Uterus (tissue), 4 donors: ENCODE measurements at places on chromosomes 7 and 10. TPM values are rescaled to one million over a fixed set of nuclear protein-coding genes. Genes with fewer than 3 reads are reported as not detected.
A peak's percentile ranks its signal among the peaks of the same experiment; 100 is the strongest.

DNA sequence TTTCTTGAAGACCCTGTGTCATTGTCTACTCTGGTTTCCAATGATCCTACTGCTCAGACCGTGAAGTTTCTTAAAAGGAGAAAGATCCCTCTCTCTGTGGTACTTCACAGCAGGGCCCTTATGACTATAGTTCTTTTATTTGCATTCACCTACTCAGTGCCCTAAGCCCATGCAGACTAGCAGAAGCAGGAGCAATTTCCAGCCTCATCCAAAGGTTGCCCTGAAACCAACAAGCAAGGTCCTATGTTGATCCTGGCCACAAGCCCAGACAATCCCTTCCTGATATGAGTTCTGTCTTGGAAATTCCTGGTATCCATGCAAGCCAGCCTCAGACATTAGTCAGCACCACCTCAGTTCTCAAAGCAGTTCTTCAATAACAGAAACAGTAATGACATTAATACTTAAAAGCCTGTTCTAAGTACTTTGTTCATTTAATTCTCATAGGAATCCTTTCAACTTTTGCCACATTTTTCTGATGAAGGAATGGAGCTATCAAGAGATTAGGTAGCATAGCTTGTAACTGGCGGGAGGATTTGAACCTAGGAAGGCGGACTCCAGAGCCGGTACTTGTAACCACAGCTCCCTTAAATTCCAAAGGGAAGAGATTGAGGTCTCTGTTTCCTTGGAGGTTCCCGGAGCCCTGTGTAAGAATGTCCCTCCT is 58.1 kb upstream of the ST8SIA6 start:
- no peaks in the 10 kb centered on the region for H3K4me1 ChIP-seq
- H3K27ac ChIP-seq: no peak overlapping the region
- H3K36me3 ChIP-seq: no peaks in the 10 kb centered on the region
- H3K4me3 ChIP-seq: no peak overlapping the region
- DNase-seq: peak; percentile 49

DNA sequence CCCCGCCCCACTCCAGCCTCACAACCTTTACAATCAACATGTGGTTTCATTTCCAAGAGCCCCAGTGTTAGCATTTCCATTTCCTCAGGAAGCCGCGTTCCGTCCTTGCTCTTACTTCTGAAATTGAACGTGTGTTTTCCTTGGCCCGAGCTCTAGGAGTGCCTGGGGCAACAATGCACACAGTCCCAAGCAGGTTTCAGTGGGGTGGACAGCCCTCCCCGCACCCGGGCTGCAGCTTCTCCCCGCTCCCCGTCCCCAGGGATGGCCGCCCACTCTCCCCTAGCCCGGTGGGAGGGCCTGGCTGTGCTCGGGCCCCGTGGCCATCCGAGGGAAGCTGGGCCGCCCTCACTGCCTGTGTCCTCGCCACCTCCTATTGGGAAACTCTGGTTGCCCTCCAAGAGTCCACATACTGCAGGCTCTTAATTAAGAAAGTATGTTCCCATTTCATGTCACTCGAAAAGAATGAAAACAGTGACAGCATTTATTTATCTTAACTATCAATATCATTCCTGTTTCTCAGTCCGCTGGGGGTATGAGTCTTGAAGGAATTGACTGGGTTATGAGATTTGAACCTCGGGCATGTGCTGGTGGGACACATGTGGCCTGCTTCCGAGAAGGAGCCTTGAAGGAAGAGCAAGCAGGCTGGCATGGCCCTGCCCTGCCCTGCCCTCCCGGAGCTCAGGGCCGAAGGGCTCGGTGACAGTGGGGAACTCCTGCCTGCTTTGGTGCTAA is 163.8 kb downstream of the GRK5 start:
- H3K27ac ChIP-seq: peak overlapping the region; percentile 68
- H3K36me3 ChIP-seq: no peaks in the 10 kb centered on the region
- H3K4me1 ChIP-seq: peaks cover 5% of the 10 kb centered on the region
- no peak for DNase-seq
- no peak overlapping the region for H3K4me3 ChIP-seq
- no peaks in the 10 kb centered on the region for H3K27me3 ChIP-seq

ARHGEF5 gene
- 5.6 TPM for total RNA-seq

DNA sequence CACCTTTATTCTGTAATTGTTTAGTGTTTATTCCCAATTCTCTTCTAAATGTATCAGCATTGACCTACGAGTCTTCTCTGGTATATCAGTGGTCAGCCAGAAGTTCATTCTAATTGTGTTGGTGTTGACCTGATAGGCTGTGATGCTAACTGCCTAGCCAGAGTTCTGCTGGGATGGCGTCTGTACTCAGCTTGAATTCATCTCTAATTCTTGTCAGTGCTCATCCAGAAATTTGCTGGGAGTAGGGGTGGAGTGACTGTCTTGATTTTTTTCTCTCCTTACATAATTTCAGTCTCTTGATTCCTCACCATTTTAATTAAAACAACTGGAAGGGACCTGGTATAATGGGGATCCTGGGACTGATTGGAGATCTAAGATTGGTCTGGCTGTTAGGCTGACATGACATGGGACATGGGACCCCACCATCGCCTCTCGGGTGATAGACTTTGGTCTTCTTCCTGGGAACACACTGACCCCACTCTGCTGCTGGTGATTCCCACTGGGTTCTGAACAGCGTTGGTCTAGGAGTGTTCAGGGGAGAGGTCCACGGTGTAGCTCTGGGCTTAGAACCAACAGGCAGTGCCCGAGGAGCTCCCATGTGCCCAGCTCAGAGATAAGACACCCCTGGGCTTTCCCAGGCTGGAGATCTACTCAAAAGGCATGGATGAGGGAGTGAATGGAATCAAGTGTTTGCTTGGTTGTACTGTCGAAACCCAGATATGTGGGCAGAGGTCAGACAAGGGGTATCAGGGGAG is 3.8 kb downstream of the NEURL1 start:
- H3K4me3 ChIP-seq: no peak overlapping the region
- no peak for DNase-seq
- H3K27ac ChIP-seq: peak overlapping the region; percentile 8
- peaks cover 5% of the 10 kb centered on the region for H3K4me1 ChIP-seq
- H3K36me3 ChIP-seq: no peaks in the 10 kb centered on the region

- no peaks in the 10 kb centered on the region for H3K27me3 ChIP-seq
- H3K4me1 ChIP-seq: no peaks in the 10 kb centered on the region
- H3K4me3 ChIP-seq: no peak overlapping the region
- no peak overlapping the region for H3K27ac ChIP-seq
- no peak for DNase-seq
These were observed 19.1 kb downstream of the CEP41 start for GRCh38 chr7:130421684-130422083.

DNA sequence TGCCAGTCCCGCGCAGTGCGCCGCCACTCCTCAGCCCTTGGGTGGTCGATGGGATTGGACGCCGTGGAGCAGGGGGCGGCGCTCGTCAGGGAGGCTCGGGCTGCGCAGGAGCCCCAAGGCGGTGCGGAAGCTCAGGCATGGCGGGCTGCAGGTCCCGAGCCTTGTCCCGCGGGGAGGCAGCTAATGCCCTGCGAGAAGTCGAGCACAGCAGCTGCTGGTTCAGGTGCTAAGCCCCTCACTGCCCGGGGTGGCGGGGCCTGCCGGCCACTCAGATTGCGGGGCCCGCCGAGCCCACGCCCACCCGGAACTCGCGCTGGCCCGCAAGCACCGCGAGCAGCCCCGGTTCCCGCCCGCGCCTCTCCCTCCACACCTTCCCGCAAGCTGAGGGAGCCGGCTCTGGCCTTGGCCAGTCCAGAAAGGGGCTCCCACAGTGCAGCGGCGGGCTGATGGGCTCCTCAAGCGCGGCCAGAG is 14.4 kb upstream of the WASL start:
- no peak overlapping the region for H3K27ac ChIP-seq
- H3K4me1 ChIP-seq: no peaks in the 10 kb centered on the region
- no peaks in the 10 kb centered on the region for H3K36me3 ChIP-seq
- no peak overlapping the region for H3K4me3 ChIP-seq
- H3K27me3 ChIP-seq: no peaks in the 10 kb centered on the region

DNA sequence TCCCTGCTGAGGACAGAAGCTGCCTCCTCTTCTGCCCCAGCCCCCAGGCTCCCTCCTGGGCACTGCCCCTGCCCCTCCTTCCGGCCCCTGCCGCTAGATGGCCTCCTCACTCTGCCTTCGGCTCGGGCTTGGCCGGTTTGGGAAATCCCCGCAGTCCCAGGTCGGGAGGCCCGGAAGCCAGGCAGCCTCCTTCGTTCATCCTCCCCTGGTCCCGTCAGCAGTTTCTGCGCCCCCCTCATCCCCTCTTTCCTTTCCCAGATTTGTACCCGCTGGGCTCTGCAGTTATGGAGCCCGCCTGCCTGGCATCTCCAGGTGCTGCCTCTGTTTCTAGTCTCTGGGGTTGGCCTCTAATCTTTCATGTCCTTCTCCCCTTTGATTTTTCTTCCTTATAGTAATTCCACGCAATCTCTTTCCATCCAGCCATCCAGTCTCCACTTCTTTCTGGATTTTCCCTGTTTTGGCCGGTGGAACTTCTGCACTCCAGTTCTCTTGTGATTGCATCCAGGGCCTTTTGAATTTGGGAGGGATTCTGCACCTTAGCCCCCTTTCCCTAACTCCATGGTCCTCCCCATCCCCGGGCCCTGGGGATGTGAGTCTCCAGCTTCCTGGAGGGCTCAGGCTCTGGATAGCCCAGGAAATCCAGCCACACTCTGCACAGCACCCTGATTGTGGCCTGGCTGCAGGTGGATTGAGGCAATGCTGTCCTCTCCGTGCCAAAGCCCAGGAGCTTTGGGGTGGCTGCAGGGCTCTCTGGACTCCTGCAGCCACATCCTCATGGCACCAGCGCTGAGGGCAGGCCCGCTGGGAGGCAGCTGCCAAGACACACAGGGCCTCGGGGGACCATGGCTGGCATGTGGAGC is 3.3 kb upstream of the SHH start:
- H3K27ac ChIP-seq: no peak overlapping the region
- H3K36me3 ChIP-seq: no peaks in the 10 kb centered on the region
- peaks cover 7% of the 10 kb centered on the region for H3K4me1 ChIP-seq
- no peaks in the 10 kb centered on the region for H3K27me3 ChIP-seq
- no peak for DNase-seq

- no peak for DNase-seq
- H3K36me3 ChIP-seq: no peaks in the 10 kb centered on the region
- no peaks in the 10 kb centered on the region for H3K27me3 ChIP-seq
- H3K4me3 ChIP-seq: no peak overlapping the region
- H3K4me1 ChIP-seq: no peaks in the 10 kb centered on the region
- no peak overlapping the region for H3K27ac ChIP-seq
These were observed 5.4 kb downstream of the CEP41 start for GRCh38 chr7:130435311-130435854.

PNLIPRP1 gene
- not detected for total RNA-seq

ADAM12 gene
- not detected for total RNA-seq

- H3K27me3 ChIP-seq: no peaks in the 10 kb centered on the region
- no peak overlapping the region for H3K27ac ChIP-seq
- no peak for DNase-seq
- H3K4me1 ChIP-seq: no peaks in the 10 kb centered on the region
These were observed 247.0 kb downstream of the PCDH15 start for GRCh38 chr10:54554028-54554427.

- H3K27ac ChIP-seq: peak overlapping the region; percentile 69
- H3K4me1 ChIP-seq: no peaks in the 10 kb centered on the region
- peak; percentile 74 for DNase-seq
These were observed 231.8 kb downstream of the KCNMA1 start for GRCh38 chr10:77405771-77406241.

GRCh38 chr10:74047304-74047703 is 49.4 kb downstream of the VCL start:
- H3K27me3 ChIP-seq: no peaks in the 10 kb centered on the region
- peaks cover 8% of the 10 kb centered on the region for H3K4me1 ChIP-seq
- H3K27ac ChIP-seq: no peak overlapping the region

ZNF488 gene
- not detected for total RNA-seq
